ENCODE measurements at places on chromosomes 4 and X.

DNA sequence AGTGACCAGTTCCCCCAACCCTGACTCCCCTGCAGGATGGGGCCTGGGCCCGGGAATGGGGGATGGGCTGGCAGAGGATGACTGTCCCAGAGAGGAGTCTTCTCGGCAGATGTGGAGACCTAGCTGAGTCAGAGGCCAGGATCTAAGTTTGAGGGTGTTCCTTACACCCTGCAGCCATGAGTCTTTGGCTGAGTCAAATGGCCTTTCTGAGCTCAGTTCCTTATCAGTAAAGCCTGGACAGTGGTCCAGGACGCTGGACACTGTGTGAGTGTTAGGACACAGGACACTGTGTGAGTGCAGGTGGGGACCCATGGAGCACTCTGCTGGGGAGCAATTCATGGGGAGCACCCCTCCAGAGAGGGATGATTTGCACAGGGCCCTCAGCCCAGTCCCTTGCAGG lies 5.0 kb downstream of the IL9R start:
- DNase-seq, result no peak

GRCh38 chrX:39149761-39150160 lies 348.5 kb downstream of the MID1IP1 start:
- peak; percentile 33 for DNase-seq

- DNase-seq, result no peak
Measured at GRCh38 chr4:144734522-144734921, 88.6 kb downstream of the HHIP start.

DNA sequence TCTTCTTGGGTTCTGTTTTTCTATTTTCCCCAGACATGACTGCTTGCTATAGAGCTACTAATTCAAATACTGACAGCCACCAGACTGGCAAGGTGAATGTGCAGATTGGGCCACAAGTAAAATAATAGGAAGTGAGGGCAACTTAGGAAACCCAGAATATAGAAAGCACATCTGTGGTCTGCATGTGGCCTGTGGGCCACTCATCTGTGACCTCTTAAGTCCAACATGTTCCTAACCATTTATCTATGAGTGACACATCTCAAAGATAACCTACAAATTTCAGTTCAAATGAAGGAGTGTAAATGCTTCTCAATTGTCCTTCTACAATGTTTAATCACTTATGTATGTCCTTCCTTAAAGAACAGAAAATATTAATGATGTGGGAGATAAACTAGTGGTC lies 128.9 kb downstream of the REELD1 start:
- no peak for DNase-seq

- no peak for DNase-seq
Measured at GRCh38 chr4:19254486-19254885, 997.2 kb upstream of the SLIT2 start.

All from effector memory CD4-positive, alpha-beta T cell (primary cell).